ENCODE measurements at places on chromosomes 7 and 10.
A peak's percentile ranks its signal among the peaks of the same experiment; 100 is the strongest.

- peak; percentile 5 for DNase-seq
- H3K36me3 ChIP-seq: no peaks in the 10 kb centered on the region
- no peaks in the 10 kb centered on the region for H3K4me1 ChIP-seq
- no peak overlapping the region for H3K27ac ChIP-seq
- no peak overlapping the region for H3K4me3 ChIP-seq
- H3K27me3 ChIP-seq: no peaks in the 10 kb centered on the region
These were observed 29.0 kb downstream of the ATOH7 start for GRCh38 chr10:68202960-68203353.

- no peaks in the 10 kb centered on the region for H3K4me1 ChIP-seq
- H3K27me3 ChIP-seq: no peaks in the 10 kb centered on the region
These were observed 10.6 kb downstream of the CRTAC1 start for GRCh38 chr10:98019784-98020183.

DNA sequence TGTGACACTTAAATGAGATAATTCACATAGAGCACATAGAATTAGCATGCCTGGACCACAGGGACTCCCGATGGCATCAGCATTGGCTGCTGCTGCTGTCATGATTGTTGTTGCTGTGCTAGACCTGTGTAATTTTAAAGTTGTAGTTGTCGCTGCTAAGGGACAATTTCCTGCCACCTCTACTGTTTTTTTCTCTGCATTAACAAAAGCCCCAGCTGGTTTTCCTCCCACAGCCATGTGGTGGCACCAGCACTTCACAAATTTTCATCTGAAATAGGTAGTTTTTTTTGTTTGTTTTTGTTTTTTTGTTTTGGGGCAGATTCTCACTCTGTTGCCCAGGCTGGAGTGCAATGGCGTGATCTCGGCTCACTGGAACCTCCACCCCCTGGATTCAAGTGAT lies 25.4 kb upstream of the PRXL2A start:
- H3K4me1 ChIP-seq: peaks cover 12% of the 10 kb centered on the region
- H3K27me3 ChIP-seq: no peaks in the 10 kb centered on the region
- peak overlapping the region; percentile 33 for H3K4me3 ChIP-seq
- H3K36me3 ChIP-seq: no peaks in the 10 kb centered on the region
- DNase-seq: peak; percentile 86

GRCh38 chr10:95538412-95538811 lies 22.8 kb downstream of the SORBS1 start:
- H3K4me1 ChIP-seq: no peaks in the 10 kb centered on the region
- no peaks in the 10 kb centered on the region for H3K36me3 ChIP-seq
- H3K27me3 ChIP-seq: no peaks in the 10 kb centered on the region
- no peak overlapping the region for H3K27ac ChIP-seq
- DNase-seq: no peak

GRCh38 chr7:157483971-157484410 lies 147.2 kb downstream of the DNAJB6 start:
- H3K36me3 ChIP-seq: no peaks in the 10 kb centered on the region
- no peaks in the 10 kb centered on the region for H3K4me1 ChIP-seq
- no peaks in the 10 kb centered on the region for H3K27me3 ChIP-seq
- DNase-seq: no peak

DNA sequence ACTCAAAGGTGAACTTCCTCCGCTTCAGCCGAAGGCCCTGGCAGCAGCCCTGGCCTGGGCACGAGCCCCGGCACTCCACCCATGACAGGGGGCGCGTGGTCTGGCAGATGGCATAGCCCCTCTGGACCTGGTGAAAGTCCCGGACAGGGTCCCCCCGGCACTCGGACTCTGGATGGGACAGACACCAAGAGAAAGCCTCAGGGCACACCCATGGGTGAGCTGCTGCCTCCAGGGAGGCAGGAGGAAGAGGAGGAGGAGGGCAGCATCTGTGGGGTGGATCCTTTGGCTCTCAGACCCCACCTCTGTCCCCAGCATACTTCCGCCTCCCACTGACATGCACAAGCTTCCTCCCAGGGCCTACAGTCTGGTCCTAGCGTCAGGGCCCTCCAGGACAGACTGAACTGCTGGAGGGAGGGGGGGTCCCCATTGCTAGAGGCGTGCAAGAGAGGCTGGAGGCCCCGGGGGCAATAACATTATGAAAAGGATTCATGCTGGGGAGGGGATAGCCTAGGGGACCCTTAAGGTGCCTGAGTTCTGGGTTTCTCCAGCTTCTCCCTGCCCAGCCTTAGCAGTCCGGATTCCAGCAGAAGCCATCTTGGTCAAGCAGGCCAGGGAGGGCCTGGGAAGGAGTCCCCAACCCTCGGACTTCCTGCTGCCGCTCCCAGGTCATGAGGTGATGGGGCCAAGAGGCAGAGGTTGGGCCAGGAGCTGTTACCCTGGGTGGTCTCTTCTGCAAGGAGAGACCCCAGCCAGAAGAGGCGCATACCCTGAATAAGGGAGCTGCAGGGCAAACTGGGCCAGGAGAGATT lies 169.3 kb downstream of the LCOR start:
- no peak overlapping the region for H3K4me3 ChIP-seq
- DNase-seq: no peak
- no peaks in the 10 kb centered on the region for H3K36me3 ChIP-seq
- H3K4me1 ChIP-seq: no peaks in the 10 kb centered on the region
- H3K27me3 ChIP-seq: no peaks in the 10 kb centered on the region
- H3K27ac ChIP-seq: no peak overlapping the region

GRCh38 chr10:4649886-4650508 lies 176.0 kb upstream of the AKR1E2 start:
- peaks cover 3% of the 10 kb centered on the region for H3K4me1 ChIP-seq
- H3K36me3 ChIP-seq: no peaks in the 10 kb centered on the region
- H3K27ac ChIP-seq: no peak overlapping the region
- no peaks in the 10 kb centered on the region for H3K27me3 ChIP-seq
- H3K4me3 ChIP-seq: no peak overlapping the region

DNA sequence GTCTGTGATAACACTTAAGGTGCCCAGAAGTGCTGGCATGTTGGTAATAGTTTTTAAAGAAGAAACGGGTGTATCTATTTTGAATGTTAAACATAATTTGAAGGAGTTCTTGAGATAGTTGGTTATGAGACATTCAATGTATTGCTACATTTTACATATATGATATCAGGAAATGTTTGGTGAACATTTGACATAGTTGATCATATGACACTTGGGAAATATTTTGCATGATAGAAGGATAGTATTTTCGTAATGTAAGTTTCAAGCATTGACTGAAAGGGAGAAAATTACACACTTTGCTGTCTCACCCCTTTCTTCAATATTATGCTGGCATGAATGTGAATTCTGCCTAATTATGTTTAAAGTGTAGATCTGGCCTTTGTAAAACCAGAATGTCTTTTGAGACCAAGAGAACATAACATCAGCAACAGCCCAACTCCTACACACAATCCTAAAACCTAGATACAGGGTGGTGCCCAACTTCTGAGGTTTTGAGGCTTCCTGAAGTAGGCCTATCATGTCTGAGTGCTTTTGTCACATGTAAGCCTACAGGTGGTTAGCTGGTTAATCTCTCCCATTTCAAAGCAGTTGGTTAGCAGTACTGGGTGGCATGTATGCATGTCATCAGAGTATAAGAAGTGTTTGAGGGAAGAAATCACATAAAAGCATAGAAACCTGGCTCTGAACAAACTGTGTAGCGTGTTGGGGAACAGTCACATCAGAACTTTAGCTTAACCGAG lies 2.1 kb downstream of the ADD3 start:
- no peaks in the 10 kb centered on the region for H3K36me3 ChIP-seq
- no peak overlapping the region for H3K27ac ChIP-seq
- H3K4me1 ChIP-seq: peaks cover 39% of the 10 kb centered on the region
- H3K4me3 ChIP-seq: no peak overlapping the region
- peak; percentile 57 for DNase-seq
- H3K27me3 ChIP-seq: no peaks in the 10 kb centered on the region

Data from common myeloid progenitor, CD34-positive (primary cell).